Stimulated activated CD4-positive, alpha-beta T cell treated with anti-CD3 and anti-CD28 coated beads, TNF-alpha, amount 100 ng/mL, for 1 hour (primary cell): ENCODE measurements at places on chromosomes 3 and 15.

GRCh38 chr3:104411757-104412156 is 955.0 kb upstream of the ALCAM start:
- no peak for DNase-seq

DNA sequence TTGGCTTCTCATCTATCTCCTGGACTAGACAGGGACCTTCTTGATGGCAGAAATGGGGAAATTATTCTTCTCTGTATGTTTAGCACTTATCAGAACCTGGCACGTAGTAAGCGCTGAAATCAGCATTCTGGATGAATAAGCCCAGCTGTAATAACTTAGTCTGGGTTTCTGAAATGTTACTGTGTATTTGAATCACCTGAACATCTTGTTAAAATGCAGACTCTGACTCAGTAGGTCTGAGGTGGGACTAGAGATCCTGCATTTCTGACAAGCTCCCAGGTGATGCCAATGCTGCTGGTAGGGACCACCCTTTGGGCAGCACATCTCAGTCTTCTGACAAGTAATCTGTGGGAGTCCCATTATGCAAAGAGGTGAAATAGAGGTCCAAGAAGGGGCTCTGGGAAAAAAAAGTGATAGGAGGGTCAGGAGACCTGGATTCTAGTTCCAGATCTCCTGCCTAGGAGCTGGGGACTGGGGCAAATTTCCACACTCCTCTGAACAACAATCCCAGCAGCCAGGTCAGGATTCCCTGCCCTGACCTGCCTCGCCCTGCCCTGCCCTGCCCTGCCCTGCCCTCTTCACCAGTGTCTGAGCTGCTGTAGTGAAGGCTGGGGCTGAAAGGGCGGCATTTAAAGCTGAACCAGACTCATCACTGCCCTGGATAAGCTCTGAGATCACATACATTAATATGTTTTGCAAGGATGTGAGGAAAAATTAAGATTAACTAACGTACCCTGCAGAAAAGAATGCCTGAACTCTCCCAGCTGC is 17.2 kb upstream of the SLC6A11 start:
- no peak for DNase-seq

GRCh38 chr3:106302451-106303221 is 433.8 kb upstream of the CBLB start:
- no peak for DNase-seq

GRCh38 chr15:59217876-59218498 is 11.3 kb downstream of the LDHAL6B start:
- no peak for DNase-seq

DNA sequence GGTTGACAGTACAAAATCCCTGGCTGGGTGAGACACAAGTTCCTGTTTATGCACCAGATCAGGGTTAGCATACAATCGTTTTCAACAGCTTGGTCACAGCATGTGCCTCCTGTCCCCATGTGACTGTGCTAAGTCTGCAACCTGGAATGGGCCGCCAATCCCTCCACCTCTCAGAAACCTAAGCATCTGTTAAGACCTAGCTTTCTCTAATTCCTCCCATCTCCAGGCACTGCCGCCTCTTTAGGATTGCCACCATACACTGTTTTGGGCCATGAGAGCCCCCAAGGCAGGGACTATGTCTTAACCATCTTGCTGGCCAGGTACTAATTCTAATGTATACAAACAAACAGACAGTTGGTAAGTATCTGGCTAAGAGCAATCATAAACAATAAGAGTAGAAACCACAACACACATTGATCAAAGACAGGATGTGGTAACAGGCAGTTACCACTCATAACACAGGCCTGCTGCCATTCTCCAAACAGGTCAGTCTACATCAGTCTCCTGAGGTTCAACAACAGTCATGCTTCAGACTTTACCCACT is 25.6 kb downstream of the SEC22C start:
- DNase-seq: no peak

DNA sequence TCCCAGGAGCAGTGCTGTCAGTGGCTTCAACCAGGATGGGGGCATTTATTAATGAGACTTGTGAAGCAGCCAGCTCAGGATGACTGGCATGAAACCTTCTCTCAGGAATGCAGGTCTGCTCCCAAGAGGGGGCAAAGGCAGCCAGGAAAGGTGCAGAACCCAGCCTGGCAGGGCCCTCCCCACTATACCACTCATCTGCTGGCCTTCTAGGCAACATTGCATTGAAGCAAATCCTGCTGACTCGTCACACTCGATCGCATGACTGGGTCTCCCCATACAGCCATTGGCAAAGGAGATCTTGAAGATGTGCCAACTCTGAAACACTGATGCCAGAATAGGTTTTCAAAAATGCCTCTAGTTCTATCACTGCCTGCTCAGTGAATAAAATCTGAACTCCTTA is 65.7 kb upstream of the CMTM7 start:
- DNase-seq: no peak
